ENCODE measurements at places on chromosomes 3 and 15. TPM values are rescaled to one million over a fixed set of nuclear protein-coding genes. Genes with fewer than 3 reads are reported as not detected.

The PRSS50 gene
- total RNA-seq = 0.38 TPM

The GPR149 gene
- not detected for total RNA-seq

The CPNE4 gene
- total RNA-seq = 0.41 TPM

The STRA6 gene
- 9.2 TPM for total RNA-seq

DNA sequence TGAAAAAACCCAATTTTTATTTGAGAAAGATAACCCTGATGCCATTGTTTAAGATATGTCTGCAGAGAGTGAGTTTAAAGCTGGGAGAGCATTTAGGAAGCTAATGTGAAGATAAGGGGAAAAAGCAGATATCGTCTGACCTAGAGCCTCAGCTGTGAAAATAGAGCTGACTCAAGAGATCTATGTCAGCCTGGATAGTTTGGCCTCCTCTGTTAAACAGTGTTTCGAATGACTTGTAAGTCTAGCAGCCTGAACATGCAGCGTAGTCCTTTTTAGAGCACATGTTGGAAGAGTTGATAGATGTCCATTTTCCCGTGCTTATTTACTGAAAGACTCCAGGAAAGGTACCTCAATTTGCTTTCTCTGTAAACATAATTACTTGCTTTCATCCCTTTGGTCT lies 48.1 kb downstream of the ALCAM start:
- DNase-seq = no peak

GRCh38 chr15:49495993-49496753 lies 73.1 kb downstream of the FGF7 start:
- DNase-seq = no peak

GRCh38 chr3:72481542-72481941 lies 366.7 kb downstream of the SHQ1 start:
- DNase-seq = no peak

- no peak for DNase-seq
Observed at GRCh38 chr15:83844742-83845141, 190.8 kb downstream of the ADAMTSL3 start.

DNA sequence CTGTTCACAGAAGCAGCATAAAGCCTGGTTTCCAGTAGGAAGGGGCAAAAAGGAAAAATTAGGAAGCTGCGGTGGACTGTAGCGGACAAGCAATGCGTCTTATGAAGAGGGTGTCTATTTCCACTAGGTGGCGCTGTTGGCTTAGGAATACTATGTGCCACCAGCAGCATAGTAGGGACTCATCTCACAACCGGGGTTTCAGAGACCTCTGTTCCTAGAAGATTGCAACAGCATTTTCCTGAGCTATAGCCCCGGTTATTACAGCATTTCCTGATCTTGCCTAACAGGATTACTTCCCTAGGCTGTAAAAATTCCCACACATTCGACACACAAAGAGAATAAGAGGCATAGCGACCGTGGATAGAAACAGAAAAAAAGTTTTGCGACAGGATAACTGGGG lies 683.0 kb downstream of the TBL1XR1 start:
- peak; percentile 56 for DNase-seq

GRCh38 chr3:171876680-171877147 lies 33.6 kb downstream of the TMEM212 start:
- DNase-seq = no peak

Measured in endothelial cell (in vitro differentiated cells).